Brain microvascular endothelial cell (primary cell): ENCODE measurements at places on chromosomes 4 and X.
A peak's percentile ranks its signal among the peaks of the same experiment; 100 is the strongest.

DNA sequence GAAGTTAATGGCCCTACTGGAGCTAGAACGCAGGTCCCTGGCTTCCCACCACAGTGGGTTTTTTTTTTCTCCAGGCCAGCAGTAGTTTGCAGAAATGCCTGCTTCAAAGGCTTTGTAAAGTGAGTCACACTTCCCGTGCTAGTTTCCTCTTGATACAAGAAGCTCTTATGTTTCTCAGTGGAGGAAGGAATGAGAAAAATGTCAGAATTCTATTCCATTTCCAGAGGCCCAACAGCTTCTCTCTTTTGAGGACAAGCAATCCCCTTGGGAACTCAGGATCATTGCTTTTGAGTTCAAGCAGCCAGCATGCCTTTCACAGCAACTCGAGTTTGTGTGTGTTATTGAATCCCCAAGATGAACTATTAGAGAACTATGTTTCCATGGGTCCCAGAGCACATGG lies 134.3 kb downstream of the GUCY2F start:
- DNase-seq: peak; percentile 71

DNA sequence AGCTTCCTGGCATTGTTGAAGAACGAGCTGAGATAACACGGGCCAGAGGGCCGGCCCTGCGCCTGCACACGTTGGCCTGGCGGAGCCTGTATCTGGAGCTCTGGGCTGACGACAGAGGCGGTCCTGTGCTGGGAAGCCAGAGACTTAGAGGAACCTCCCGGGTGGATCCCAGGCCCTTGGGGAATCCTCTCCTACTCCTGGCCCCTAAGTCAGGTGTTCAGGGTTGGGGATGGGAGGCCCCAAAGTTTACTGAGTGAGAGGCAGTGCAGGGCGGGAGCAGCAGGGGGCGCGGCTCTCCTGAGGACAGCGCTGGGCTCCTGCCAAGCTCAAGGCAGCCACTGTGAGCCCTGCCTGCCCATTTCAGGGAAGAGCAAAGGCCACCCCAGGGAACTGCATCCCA lies 2.5 kb upstream of the HTRA3 start:
- DNase-seq: no peak

DNA sequence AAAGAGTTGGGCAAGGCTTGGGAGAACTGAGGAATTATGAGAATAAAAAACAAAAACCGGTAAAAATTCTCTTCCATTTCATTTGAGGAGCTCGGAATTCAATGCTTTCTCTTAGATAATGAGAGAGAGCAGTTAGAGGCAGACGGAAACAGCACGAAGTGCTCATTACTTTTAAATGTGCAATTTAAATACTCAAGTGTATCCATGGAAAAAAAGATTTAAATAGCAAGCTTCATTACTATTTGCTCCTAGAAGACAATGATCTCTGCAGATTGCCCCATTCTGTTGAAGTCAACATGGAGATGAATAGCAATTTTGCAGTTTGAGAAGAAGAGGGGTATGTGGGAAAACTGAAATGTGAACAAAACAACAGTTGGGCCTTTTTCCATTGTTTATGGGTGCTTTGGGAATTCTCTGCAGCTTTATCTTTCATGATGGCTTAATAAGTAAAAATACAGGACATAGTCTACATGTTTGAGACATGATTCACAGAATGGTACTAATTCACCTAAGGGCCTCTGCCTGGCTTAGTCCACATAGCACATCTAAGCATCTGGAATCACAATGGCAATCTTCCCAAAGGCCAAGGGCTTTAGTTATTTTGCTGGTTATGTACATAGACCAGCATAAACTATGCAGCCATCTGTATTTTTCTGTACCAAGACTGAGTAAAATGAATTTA lies 512.7 kb upstream of the FAT1 start:
- DNase-seq: peak; percentile 61

DNA sequence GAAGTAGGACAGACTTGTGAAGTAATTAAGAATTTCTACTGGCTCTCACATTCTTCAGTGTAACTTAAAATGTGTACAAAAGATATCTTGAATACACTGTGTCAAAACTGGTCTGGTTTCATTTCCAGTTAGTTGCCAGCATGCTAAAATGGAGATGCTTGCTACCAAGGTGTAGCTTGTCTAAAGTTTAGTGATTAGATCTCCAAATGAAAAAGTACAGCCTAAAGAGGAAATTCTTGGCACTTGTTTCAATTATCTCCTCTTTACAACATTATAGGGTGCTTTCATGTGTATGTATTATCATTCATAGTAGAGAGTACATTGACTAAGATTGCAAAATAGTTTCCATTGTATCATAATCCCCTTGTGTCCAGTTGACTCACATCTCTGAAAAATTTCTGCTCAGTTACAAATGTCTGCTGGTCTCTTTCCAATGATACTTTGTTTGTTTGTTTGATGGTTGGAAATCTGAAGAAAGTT lies 97.3 kb upstream of the SPRY1 start:
- DNase-seq: peak; percentile 18

DNA sequence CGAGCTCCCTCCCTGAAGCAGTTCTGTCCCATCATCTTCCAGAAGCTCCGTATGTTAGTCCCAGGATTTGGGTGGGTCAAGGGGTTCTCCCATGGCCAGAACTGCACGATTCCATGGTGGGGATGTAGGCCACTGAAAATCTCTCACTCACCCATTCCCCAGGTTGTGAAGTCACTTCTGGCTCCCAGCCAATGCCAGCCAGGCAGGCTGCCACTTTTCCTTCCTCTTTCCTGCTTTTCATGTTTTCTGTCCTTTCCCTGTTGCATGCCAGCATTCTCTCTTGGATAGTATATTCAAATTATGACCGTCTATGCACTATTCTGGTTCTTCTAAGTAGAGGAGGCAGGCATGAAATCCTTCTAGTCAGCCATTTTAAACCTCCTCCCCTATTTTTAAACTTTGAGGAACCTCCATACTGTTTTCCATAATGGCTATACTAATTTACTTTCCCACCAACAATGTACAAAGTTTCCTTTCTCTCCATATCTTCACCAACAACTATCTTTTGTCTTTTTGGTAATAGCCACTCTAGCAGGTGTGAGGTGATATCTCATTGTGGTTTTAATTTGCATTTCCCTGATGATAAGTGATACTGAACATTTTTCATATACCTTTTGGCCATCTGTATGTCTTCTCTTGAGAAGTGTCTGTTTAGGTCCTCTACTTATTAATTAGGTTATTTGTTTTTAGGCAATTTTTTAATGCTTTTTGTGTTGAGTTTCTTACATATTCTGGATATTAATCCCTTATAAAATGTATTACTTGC lies 182.1 kb upstream of the TET2 start:
- no peak for DNase-seq

DNA sequence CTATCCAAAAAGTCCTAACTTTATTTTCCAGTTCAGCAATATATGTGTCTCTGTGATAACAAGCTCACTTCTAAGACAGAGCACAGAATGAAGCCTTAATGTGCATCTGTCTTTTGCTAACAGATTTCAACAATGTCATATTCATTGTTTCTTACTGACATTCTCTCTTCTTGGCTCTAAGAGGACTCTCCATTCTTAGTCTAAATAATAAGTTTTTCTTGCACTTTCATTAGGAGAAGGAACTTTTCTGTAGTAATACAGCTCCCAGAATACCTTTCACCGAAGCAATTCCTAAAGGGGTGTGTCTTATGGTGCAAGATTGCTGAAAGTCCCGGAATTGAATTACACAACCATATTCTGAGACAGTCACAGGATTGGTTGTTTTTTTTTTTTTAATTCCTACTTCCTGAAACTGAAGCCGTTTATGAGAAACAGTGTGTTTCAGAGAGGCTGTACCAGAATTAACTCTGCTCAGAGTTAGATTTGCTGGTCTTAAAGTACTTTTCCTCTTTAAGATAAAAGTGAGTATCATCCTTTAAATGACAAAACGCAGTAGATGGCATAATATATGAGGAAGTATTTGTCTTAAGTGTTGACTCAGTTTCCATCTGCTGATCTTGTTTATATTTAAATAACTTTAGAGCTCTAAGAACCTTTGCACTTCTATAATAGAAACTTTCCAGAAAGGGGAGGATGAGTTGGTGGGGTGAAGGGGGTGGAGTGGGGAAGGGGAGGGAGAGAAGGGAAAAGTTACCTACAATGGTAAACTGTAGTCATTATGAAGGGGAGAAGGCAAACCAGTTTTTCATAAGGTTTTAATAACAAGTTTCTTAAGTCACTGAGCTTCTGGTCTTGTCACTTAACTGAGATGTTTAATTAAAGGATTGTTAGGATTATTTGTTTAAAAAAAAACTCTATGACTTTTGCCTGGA lies at the start of gene ALPK1:
TSS of gene ALPK1 (plus strand) at position 421 of the 932 bp plus-strand sequence.
- peak; percentile 74 for DNase-seq

- peak; percentile 67 for DNase-seq
These were observed 50.8 kb upstream of the ADGRL3 start for GRCh38 chr4:61149278-61149677.

GRCh38 chr4:89836897-89837384 lies at the start of gene SNCA:
TSS of gene SNCA (minus strand) at chr4:89837161. CDS start at chr4:89835667, 1,494 bp downstream.
- DNase-seq: peak; percentile 44
